ENCODE measurements at places on chromosomes 11 and 22.

DNA sequence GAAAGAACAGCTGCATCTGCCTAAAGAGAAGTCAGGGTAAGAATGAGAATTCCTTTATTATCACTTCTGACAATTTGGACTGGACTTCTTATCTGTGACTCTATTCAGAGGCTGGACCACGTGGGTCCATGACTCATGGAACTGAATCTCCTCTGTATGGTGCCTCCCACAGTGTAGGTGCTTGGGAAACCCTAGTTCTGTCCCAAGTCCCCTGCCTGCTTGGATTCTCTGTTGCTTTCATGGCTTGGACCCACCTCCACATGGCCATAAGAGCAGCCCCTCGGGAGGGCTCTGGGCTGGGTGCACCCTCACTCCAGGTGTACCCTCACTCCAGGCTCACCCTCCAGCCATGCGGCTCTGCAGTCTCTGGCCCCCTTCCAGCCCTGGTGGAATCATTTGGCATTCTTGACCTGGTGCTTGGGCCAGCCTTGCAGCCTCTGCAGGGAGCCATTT lies 153.4 kb downstream of the CACNA1I start:
- peaks cover 11% of the 10 kb centered on the region for H3K27me3 ChIP-seq
- H3K4me1 ChIP-seq, result no peaks in the 10 kb centered on the region
- no peak overlapping the region for H3K4me3 ChIP-seq

DNA sequence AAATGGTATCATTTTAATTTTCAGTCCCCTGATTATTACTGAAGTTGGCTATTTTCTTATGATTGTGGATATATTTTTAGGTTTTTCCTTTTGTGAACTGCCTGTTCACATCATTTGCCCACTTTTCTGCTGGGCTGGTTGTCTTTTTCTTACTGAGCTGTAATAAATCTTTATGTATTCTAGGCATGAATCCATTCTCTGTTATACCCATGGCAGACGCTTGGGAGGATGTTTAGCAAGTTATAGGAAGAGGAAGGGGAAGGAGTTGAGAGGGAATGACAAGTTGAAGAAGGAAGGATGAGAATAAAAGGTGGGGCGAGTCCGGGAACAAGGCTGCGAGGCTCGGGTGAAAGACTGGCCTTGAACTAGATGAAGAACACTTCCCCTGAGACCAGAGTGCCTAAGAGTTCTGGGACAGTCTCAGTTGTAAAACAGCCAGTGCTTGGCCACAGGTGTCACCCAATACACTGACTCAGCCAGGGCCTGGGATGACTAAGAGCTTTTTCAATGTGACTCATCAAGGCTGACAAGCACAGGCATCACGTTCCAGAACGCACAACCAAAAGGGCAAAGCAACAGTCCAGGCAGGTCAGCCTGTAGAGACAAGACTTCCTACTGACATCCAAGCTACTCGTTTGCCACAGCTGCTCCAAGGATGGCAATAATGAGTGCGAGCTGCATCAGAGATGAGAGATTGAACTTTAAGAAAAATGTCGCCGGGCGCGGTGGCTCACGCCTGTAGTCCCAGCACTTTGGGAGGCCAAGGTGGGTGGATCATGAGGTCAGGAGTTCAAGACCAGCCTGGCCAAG lies 35.2 kb downstream of the LRFN4 start:
- H3K27ac ChIP-seq, result no peak overlapping the region
- DNase-seq, result no peak
- H3K4me3 ChIP-seq, result no peak overlapping the region
- no peaks in the 10 kb centered on the region for H3K36me3 ChIP-seq
- H3K4me1 ChIP-seq, result no peaks in the 10 kb centered on the region
- H3K27me3 ChIP-seq, result no peaks in the 10 kb centered on the region

- H3K27me3 ChIP-seq, result no peaks in the 10 kb centered on the region
- H3K4me3 ChIP-seq, result peak overlapping the region; percentile 98
- no peak for DNase-seq
- peak overlapping the region; percentile 96 for H3K27ac ChIP-seq
- peaks cover 28% of the 10 kb centered on the region for H3K36me3 ChIP-seq
Observed at GRCh38 chr11:130915603-130916237, 559 bp downstream of the SNX19 start.

DNA sequence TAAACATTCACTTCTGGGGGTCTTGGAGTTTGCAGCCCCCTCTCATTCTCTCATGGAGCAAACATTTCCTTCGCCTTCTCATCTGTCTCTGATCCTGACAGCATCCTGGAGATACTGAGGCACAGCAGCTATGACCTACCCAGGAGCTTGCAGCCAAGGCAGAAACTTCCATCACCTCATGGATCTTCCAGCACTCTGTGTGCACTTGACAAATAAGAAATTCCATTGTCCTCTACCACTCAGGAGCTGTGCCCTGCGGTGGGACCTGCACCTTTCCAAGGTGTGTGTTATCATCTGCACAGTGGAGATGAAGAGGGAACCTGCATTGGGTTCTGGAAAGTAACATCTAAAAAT lies 49.1 kb downstream of the GGTLC2 start:
- H3K27ac ChIP-seq, result no peak overlapping the region
- no peaks in the 10 kb centered on the region for H3K27me3 ChIP-seq
- DNase-seq, result no peak
- H3K4me3 ChIP-seq, result no peak overlapping the region
- H3K36me3 ChIP-seq, result no peaks in the 10 kb centered on the region

DNA sequence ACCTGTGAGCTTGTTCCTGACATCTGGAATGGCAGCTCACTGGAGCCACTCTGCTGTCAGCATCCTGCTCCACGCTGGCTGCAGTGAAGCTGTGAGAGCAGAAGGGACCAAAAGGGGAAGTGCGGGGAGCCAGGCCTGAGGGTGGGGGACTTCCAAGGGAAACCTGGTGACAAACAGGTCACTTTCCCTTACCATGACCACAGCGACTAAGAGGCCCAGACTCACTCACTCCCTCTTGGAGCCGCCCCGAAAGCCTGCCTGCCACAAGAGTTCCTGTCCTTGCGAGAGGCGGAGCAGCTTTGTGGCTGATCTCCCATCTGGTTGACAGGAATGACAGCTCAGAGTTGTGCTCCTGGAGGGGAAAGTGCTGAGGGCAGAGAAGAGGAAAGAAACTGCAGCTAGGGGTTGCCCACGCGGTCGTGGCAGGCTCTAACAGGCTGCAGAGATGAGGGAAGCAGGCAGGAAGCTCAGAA lies 183.8 kb upstream of the NTM start:
- no peaks in the 10 kb centered on the region for H3K4me1 ChIP-seq
- no peaks in the 10 kb centered on the region for H3K27me3 ChIP-seq
- no peaks in the 10 kb centered on the region for H3K36me3 ChIP-seq
- no peak for DNase-seq
- no peak overlapping the region for H3K4me3 ChIP-seq

GRCh38 chr11:18836417-18836816 lies 44.8 kb upstream of the PTPN5 start:
- H3K27me3 ChIP-seq, result no peaks in the 10 kb centered on the region
- DNase-seq, result no peak
- no peaks in the 10 kb centered on the region for H3K36me3 ChIP-seq
- no peaks in the 10 kb centered on the region for H3K4me1 ChIP-seq

GRCh38 chr11:72229336-72229924 lies 4.9 kb downstream of the INPPL1 start:
- DNase-seq, result peak; percentile 40
- peaks cover 13% of the 10 kb centered on the region for H3K4me1 ChIP-seq
- peaks cover 65% of the 10 kb centered on the region for H3K36me3 ChIP-seq

DNA sequence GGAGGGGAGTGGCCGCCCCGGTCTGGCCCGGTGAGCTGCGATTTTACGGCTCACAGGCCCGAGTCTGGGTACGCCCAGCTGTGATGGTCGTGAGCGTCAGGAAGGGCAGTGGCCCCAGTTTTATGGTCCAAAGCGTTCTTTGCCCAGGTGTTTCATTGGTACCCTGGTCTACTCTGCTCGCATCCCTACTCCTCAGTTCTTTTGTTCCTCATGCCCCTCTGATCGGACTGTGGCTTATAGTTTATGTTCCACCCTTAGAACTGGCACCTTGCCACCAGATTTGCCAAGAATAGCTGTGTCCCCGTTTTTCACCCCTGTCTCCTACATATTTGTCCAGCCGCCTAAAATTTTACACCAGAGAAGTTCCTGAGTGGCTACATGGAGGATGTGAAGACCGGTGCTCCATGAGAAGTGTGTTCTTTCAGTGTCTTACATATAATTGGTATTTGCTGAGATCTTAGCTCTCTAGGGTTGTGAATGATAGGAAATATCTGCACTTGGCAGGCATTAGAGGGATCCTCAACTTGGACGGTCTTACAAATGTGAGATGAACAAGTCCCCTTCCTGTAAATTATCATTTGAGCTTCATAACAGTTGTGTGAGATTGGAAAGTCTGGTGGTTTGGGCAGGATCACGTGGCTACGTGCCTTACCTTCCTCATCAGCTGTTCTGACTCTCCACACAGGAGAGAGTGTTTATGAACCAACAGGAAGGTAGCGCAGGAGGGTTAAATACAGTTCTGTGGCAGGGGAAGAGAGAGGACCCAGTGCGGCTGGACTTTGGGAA lies 1.1 kb downstream of the PANX1 start:
- H3K36me3 ChIP-seq, result no peaks in the 10 kb centered on the region
- H3K27me3 ChIP-seq, result no peaks in the 10 kb centered on the region
- peaks cover 48% of the 10 kb centered on the region for H3K4me1 ChIP-seq
- H3K27ac ChIP-seq, result peak overlapping the region; percentile 96
- peak overlapping the region; percentile 96 for H3K4me3 ChIP-seq

- no peaks in the 10 kb centered on the region for H3K27me3 ChIP-seq
- H3K27ac ChIP-seq, result no peak overlapping the region
- peaks cover 25% of the 10 kb centered on the region for H3K4me1 ChIP-seq
- H3K4me3 ChIP-seq, result peak overlapping the region; percentile 83
- no peaks in the 10 kb centered on the region for H3K36me3 ChIP-seq
Observed at GRCh38 chr11:119727523-119728151, 1.4 kb downstream of the NECTIN1 start.

- H3K27me3 ChIP-seq, result no peaks in the 10 kb centered on the region
- no peak overlapping the region for H3K4me3 ChIP-seq
- no peak for DNase-seq
- H3K27ac ChIP-seq, result no peak overlapping the region
- H3K36me3 ChIP-seq, result no peaks in the 10 kb centered on the region
- no peaks in the 10 kb centered on the region for H3K4me1 ChIP-seq
Observed at GRCh38 chr11:78664636-78665035, 90.0 kb upstream of the NARS2 start.

- no peaks in the 10 kb centered on the region for H3K4me1 ChIP-seq
- no peak overlapping the region for H3K4me3 ChIP-seq
- no peak for DNase-seq
Observed at GRCh38 chr22:45476814-45477213, 25.9 kb upstream of the FBLN1 start.

DNA sequence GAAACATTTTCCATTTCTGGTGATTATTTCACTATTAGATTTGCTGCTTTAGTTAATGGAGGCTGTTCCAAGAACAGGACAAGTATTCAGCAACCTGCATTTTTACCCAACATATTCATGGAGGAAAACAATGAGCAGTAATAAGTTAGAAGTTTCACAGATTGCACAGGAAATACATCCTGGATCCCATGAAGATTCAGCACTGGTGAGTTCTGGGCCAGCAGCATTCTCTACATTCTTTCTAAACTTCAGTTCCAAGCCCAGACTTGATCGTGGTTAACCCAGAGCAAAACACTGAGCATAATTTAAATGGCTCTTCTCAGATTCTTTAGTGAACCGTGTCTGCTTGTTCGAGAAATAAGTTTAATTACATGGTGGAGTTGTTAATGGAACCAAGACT lies 3.8 kb downstream of the FJX1 start:
- peaks cover 35% of the 10 kb centered on the region for H3K27me3 ChIP-seq
- no peaks in the 10 kb centered on the region for H3K36me3 ChIP-seq
- DNase-seq, result no peak
- H3K27ac ChIP-seq, result no peak overlapping the region

DNA sequence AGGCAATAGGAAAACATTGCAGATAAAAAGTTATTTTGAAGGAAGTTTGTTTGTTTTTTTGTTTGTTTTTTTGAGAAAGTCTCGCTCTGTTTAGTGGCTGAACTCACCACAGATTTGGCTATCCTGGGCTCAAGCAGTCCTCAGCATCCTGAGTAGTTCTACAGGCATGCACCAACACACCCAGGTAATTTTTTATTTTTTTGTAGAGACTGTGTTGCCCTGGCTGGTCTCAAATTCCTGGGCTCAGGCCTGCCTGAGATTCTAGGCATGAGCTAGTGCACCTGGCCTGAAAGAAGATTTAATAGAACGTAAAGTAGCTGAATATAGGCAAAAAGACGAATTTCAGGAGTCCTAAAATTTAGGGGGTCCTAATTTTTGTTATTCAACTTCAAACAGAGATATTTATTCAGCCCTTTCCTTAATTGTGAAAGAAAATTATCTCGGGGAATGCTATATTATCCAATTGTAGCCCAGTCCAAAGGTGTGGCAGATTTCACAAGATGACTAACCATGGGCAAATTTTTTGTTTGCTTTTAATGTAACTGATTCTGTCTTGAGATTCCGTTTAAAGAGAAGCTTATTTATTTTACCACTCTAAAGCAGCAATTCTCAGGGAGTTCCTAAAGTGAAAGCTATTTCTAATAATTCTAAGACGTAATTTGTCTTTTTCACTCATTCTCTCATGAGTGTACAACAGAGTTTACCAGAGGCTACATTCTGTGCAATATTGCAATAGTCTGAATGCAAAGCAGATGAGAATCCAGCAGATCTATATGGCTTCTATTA lies 940 bp downstream of the IL18 start:
- peak overlapping the region; percentile 74 for H3K27ac ChIP-seq
- H3K4me3 ChIP-seq, result peak overlapping the region; percentile 42
- H3K27me3 ChIP-seq, result no peaks in the 10 kb centered on the region
- no peaks in the 10 kb centered on the region for H3K4me1 ChIP-seq
- no peaks in the 10 kb centered on the region for H3K36me3 ChIP-seq

DNA sequence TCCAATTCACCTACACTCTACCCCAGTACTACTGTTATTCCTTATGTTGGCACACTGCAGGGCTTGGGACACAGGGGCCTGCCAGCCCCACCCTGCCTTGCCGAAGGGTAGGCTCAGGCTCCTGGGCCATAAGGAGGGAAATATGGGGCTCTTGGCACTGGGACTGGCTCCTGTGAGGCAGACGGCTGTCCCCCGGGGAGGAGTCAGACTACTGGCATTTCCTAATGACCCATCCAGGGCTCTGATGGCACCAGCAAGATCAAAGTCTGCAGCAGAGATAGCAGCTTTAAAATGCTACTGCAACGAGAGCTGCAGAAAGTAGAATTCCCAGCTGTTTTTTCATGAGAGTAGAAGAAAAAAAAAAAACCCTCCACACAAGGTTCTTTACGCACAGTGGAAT lies 42.2 kb upstream of the CYP2D6 start:
- H3K27me3 ChIP-seq, result no peaks in the 10 kb centered on the region
- no peak overlapping the region for H3K27ac ChIP-seq
- DNase-seq, result no peak
- no peak overlapping the region for H3K4me3 ChIP-seq
- peaks cover 17% of the 10 kb centered on the region for H3K36me3 ChIP-seq
- H3K4me1 ChIP-seq, result no peaks in the 10 kb centered on the region

GRCh38 chr11:16099343-16099900 lies 256.9 kb downstream of the SOX6 start:
- no peak for DNase-seq
- H3K27ac ChIP-seq, result no peak overlapping the region
- H3K36me3 ChIP-seq, result no peaks in the 10 kb centered on the region
- no peaks in the 10 kb centered on the region for H3K4me1 ChIP-seq

Measured in upper lobe of right lung (tissue), 1 donor.